Activated CD4-positive, alpha-beta memory T cell treated with anti-CD3 and anti-CD28 coated beads, Interleukin-2, amount 10 ng/mL, durations not matched to agents 7 days and 5 days (primary cell): ENCODE measurements at places on chromosomes 12 and 14. TPM values are rescaled to one million over a fixed set of nuclear protein-coding genes. Genes with fewer than 3 reads are reported as not detected.

GRCh38 chr12:57755194-57755453 lies 221 bp downstream of the MARCHF9 start:
- H3K27me3 ChIP-seq, result peaks cover 3% of the 10 kb centered on the region
- peaks cover 33% of the 10 kb centered on the region for H3K36me3 ChIP-seq
- DNase-seq, result no peak
- H3K4me3 ChIP-seq, result peak overlapping the region; percentile 28

DNA sequence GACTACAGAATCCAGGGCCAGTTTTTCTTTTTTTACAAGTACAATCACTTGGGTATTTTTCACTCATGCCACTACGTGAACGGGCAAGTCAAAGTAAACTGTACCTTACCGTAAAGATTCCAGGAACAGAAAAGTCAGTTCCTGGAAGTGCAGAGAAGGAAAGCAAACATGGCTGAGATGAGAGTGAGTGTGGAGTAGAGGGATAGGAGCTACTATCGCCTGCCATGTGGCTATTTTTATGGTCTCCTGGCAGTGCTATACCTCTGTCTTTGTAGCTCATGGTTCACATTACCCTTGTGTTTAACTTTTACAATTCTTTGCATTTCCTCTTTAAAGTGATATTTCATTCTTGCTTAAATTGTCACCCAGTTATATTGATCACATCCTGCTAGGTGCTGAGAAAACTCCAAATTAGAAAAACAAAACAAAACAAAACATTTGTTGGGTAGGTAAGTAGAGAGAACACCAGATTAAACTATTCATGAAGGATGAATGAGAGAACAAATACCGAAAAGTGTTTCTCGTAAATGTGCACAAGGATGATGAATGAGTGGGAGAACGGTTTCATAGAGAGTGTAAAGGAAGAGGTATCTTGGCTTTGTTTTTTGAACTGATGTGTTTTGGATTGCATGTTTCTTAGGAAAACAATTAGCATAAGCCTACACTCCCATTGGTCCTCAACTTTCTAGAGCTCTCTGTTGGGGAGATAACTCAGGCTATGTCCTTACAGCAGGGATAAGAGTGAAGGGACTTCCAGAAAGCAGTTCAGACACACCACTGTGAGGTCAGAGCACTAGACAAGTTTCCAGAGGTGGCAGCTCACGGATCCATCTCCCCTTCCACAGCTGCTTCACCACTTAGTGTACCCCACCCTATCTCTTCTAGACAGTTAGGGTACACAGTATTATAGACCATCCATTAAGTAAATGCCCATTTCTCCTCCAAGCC lies 163.7 kb downstream of the IPO8 start:
- H3K27me3 ChIP-seq, result no peaks in the 10 kb centered on the region
- DNase-seq, result no peak
- H3K4me1 ChIP-seq, result no peaks in the 10 kb centered on the region
- no peak overlapping the region for H3K4me3 ChIP-seq
- no peaks in the 10 kb centered on the region for H3K36me3 ChIP-seq

DNA sequence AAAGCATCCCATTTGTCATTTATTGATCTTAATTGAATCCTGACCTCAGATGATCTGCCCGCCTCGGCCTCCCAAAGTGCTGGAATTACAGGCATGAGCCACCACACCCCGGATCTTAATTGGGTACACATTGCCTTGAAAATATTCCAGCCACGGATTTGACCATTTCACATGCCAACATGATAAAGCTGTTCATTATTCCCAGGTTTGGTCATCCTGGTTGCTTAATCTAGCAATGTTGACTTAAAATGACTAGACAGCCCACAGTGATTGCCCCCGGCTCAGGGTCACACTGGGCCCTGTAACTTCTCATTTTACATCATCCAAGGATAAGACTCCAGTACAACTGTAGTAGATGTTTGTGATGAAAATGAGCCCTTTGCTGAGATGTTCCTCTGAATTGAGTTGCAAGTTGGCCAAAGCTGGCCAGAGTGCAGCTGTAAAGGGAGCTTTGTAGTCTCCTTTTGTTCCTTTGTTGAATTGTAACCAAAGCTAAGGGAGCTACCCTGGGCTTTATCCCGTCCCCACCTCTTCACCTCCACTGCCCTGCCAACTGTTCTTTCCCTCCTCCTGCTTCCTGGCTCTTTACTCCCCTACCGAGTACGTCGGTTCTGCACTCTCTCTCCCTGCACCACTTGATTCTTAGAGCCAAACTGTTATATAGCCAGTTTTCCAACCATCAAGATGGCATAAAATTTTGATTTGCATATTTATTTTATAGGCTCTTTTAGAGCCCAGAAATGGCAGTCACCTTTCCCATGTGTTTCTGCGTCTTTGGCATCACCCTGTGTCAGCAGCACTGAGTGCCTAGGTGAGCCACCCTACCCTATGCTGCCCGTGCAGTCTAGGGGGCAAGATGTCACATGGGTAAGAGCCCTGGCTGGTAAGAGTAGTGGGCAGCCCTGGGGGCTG lies 141.3 kb upstream of the HIF1A start:
- H3K27me3 ChIP-seq, result no peaks in the 10 kb centered on the region
- peaks cover 66% of the 10 kb centered on the region for H3K36me3 ChIP-seq
- H3K27ac ChIP-seq, result peak overlapping the region; percentile 90
- DNase-seq, result no peak

DNA sequence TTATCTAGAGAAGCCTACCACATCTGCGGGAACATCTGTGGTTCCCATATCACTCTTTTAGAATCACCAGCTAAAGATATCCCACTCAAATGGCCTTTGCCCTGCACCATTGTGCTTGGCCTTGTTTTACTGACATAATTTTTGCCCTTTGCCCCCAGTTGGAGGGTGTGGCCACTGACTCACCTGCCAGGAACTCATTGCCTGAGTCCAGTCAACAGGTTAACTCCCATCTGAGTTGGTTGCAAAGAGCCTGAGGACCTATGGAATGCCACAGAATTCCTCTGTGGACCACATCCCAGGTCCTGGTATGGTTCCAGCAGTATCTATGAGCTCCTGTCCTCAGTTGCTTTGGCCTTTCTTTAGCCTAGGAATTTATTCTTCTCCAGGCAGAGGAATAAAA lies 55.7 kb upstream of the PTGR2 start:
- H3K4me3 ChIP-seq, result no peak overlapping the region
- no peaks in the 10 kb centered on the region for H3K4me1 ChIP-seq
- DNase-seq, result no peak
- no peak overlapping the region for H3K27ac ChIP-seq
- H3K27me3 ChIP-seq, result no peaks in the 10 kb centered on the region
- no peaks in the 10 kb centered on the region for H3K36me3 ChIP-seq

The MDGA2 gene
- not detected for total RNA-seq

The PRIM1 gene
- total RNA-seq, result 45.0 TPM
